ENCODE measurements at places on chromosomes 1 and 21.

- no peak for DNase-seq
Measured at GRCh38 chr1:119714583-119714982, 2.8 kb downstream of the PHGDH start.

DNA sequence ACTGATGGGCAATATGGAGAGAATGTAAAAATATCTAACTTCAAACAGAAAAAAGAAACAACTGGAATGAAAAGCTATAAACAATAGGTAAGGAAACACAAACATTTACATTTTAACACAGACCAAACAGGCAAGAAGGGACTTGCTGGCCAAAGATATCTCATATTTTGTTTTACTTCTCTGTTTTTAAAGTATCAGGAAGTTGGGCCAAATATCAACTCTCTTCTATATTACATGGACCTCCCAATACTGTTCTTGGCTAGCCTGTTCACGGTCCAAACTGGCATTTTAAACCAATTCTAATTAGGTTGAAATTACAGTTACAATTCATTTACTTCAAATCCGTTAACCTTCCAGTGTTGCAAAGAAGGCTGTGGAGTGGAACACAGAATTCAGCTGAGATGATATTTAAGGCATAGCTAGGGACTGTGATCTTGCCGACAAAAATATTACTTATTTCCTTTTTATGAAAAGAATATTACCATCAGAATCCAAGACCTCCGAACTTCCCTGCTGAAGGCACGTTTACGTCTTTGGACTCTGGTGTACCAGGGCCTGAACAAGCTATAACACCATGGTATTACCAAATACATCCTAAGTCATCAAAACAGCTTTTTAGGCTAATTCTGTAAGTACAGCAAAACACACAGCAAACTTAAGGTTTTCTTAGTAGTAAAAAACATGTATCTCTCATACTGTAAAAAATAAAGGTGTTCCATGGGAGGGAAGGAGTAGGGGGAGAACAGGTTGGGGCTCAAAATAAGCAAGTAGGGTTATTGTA lies 165.4 kb downstream of the RUNX1 start:
- no peak for DNase-seq

DNA sequence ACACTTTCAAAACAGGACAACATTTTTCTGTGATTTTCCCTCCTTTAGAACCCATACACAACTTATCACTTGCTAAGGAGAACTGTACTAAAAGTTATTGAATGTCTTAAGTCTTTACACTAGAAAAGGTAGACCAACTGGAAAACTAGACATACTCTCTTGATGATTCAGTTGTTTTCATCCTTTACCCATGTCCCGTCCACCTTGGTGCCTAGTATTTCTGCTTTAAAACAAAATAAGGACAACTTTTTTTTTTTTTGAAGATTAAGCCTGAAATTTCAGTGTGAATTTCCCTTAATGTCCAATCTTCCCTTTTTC lies 4.5 kb downstream of the CDKN2C start:
- DNase-seq, result no peak

- no peak for DNase-seq
Measured at GRCh38 chr1:82542141-82542540, 741.4 kb downstream of the ADGRL2 start.

DNA sequence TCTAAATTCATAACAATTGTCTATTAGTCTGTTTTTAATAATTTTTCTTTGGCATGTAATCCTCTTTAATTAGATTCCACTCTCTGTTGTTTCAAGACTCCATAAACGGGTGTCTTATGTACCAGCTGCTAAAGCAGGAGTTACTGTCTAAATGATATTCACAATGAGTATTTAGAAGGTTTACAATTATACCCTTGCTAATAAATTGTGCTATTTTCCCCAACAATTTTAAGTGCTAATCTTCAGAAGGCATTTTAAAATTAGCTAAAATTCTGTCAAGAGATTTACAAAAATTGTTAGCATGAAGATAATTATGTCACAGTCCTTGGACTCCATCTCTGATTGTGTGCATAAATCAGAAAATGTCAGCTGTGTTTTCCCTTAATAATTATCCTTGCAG lies 83.7 kb downstream of the DPYD start:
- no peak for DNase-seq

DNA sequence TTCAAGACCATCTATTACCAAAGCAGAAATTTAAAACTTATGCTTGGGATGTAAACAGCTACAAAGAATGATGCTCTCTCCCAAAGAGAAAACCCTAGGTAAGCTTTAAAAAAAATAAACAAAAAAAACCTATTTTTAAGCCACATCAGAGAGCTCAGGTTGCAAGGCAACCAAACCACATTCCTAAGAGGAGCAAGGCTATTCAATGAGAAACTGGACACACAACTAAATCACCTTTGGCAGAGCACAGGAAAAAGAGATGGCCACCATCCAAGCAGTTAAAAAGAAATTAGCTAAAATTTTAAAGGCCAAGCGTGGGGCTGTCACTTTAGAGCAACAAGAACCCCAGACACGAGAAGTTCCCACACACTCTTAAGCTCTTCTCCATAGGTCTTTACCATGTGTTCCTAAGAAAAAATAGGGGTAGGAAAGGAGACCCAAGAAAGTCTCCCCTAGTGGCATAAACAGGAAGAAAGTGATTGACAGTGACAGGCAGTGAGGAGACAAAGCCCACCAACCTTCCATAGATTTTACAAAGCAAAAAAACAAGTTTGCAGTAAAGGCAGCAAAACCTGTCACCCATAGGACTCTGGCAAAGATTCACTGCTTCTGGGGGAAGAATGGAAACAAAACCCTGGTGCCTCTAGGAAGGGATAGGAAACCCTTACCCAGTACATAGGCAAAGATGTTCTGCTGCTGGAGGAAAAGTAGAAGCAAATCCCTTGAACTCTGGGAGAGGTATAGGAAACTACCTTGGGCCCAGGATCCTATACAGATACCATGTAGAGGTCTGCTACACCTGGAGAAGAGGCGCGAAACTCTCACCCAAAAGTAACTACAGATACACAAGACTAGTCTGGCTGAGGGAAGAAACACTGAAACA lies 68.5 kb downstream of the FOXJ3 start:
- no peak for DNase-seq

DNA sequence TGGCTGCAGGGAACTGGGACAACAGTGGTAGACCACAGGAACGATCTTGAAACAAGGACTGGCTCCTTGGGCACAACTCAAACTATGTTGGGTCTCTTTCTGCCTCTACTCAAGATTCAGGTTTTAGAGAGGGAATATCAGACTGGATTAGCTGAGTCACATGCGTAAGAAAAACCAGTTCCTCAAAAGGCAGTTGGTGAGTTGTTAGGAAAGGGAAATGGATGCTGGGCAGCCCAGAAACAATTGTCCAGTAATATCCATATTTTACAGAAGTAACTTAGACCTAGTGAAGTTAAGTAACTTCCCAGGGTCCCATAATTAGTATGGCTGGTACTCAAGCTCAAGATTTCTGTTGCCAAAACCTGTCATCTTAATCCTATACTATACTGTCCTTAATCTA lies 27.0 kb upstream of the TMEM39B start:
- no peak for DNase-seq

DNA sequence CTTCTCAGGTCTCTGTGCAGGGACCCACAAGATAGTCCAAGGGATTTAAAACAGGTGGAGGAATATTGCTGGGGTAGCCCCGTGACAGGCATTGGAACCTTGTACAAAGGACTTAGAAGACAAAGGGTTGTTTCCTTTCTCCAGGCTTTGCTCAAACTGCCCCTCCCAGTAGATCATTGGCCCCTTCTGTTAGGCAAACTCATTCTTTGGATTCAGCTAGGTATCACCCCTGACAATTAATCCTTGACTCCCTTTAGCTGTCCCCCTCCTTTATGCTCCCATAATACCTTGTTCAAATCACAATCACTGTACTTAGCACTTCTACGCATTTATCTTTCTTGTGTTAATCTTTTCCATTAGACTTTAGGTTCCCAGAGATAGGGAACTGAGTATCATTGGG lies 360.5 kb downstream of the KCNH1 start:
- no peak for DNase-seq

DNA sequence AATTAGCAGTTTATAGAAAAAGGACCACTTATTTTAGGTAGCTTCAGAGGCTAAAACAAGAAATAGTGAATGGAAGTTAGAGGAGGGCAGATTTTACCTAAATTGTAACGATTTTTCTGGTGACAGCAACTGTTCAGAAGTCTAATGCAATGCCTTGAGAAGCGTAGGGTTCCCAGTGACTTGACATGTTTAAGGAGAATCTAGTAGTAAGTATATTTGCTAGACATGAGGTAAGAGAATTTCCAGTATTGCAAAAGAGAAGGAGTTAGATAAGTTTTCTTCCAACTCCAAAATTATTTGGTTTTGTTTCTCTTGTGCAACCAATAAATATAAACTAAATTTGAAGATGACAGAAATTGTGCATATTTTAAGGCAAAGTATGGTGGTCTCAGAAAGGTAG lies 140.0 kb downstream of the SMYD3 start:
- no peak for DNase-seq

DNA sequence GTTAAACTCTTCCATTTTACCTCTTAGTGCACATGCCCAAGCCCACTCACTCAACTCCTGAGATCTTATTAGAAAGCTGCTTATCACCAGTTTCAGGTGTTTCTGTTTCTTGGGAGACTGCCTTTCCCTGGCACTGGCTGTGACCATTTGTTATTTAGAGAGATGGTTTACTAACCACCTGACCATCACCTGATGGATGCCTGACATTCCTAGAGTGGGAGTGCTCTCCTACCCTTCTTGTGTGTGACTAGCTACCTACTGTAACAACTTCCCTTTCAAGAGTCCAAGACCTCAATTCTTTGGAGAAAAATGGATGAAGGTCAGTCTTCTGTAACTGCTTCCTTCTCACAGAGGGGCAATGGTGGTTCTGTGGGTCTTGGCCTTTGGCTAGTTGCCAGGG lies 755.2 kb upstream of the ADAMTS5 start:
- no peak for DNase-seq

DNA sequence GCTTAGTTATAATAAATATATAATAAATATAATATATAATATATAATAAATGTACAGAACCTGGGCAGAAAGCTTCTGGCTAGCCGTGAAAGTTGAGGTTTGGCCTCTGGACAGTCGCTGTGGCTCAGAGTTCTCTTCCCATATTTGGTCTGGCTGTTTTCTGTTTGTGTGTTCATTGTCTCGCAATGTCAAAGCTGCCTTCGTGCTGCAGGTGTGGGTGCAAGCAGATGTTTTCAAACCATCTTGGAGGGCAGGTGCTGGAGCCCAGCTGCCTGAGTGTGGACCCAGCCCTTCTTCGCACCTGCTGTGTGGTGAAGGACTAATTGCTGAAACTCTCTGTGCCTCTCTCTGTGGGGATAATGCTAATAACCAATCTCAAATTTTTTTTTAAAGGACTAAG lies 3.6 kb upstream of the CSTB start:
- DNase-seq, result no peak

GRCh38 chr1:241606544-241606943 lies 33.6 kb downstream of the CHML start:
- no peak for DNase-seq

Data from activated CD4-positive, alpha-beta memory T cell treated with anti-CD3 and anti-CD28 coated beads, Interleukin-2, amount 10 ng/mL, durations not matched to agents 7 days and 5 days (primary cell).